Spinal cord (tissue), 10 donors: ENCODE measurements at places on chromosomes 7 and 10. TPM values are rescaled to one million over a fixed set of nuclear protein-coding genes. Genes with fewer than 3 reads are reported as not detected.

The ATXN7L1 gene
- total RNA-seq: 11.0 TPM

The SUN3 gene
- not detected for total RNA-seq

The PRLHR gene
- total RNA-seq: 0.22 TPM

The SLC13A1 gene
- total RNA-seq: not detected

The STRIP2 gene
- 16.0 TPM for total RNA-seq

The NOC3L gene
- total RNA-seq: 29.4 TPM

The TUBB8 gene
- 0.11 TPM for total RNA-seq

DNA sequence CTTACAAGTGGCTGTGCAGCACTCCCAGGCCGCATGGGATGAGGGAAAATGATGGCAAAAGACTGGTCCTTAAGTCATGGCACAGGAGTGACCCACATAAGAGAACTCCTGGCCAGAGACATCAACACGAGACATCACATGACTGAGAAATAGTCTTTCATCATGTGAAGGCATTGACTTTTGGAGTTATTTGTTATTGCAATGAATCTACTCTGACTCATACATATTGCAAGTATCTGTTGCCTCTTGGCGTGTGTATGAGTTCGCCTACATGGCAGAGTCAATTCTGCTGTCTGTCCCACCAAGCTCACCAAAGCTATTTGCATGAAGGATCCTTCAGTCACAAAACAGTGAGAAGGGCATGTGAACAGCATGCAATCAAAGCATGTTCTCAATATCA lies 59.7 kb upstream of the HABP2 start:
- H3K36me3 ChIP-seq: no peaks in the 10 kb centered on the region
- H3K27ac ChIP-seq: no peak overlapping the region
- H3K27me3 ChIP-seq: no peaks in the 10 kb centered on the region
- DNase-seq: no peak
- H3K4me1 ChIP-seq: peaks cover 18% of the 10 kb centered on the region

DNA sequence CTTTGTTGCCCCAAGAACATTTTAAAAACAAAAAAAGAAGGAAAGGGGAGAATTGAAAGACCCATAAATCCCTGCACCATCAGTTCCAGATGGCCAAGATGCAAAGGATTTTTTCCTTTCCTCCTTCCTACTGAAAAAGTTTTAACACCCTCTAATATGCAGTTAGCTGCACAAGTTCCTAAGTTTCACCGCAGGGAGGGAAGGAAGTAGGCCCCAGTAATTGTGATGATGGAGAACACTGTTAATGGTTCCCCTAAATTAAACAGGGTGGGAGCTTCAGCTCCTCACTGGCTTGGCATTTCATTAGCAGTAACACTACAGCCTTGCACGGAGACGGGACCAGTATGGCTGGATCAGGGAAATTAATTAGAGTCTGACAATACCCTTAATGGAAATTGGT lies 63.7 kb upstream of the PPIF start:
- H3K4me3 ChIP-seq: no peak overlapping the region
- H3K36me3 ChIP-seq: peaks cover 66% of the 10 kb centered on the region
- no peaks in the 10 kb centered on the region for H3K27me3 ChIP-seq
- peak; percentile 78 for DNase-seq

DNA sequence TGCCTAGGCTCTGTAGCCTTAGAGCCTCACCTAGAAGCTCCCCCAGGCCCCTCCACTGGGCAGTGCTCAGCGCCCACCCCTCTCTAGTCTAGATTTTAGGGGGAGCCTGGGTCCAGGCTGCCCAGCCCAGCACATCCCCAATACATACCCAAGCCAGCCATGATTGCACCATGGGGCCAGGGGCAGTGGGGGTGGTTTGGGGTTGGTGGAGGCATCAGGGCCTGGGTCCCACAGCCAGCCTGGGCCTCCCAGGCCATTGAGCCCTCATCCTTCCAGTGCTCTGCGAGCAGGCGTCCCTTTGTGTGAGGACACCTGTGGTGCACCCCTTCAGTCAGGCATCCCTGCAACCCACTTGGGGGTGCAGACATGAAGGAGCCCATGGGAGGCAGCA lies 76.9 kb upstream of the RET start:
- H3K36me3 ChIP-seq: no peaks in the 10 kb centered on the region
- DNase-seq: no peak
- H3K4me1 ChIP-seq: no peaks in the 10 kb centered on the region
- H3K27ac ChIP-seq: no peak overlapping the region
- H3K27me3 ChIP-seq: no peaks in the 10 kb centered on the region
- no peak overlapping the region for H3K4me3 ChIP-seq

DNA sequence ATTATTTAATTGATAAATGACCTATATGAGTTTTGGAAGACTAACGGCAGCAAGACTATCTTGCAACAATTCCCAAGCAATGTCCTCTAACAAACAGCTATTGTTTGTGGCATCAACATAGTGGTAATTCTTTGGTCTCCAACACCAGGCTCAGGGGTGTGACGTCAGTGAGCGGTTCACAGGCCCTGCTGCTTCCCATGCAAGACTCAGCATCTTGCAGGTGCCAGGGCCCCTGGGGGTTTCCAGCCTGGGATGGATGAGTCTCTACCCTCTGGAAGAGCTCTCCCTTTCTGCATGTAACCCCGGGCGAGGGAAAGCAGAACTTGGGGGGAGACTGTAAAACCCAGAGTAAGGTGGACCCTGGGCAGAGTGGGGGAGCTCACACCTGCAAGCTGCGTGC lies 164.7 kb downstream of the ACTR3B start:
- H3K4me3 ChIP-seq: no peak overlapping the region
- no peak for DNase-seq
- peaks cover 25% of the 10 kb centered on the region for H3K4me1 ChIP-seq
- no peak overlapping the region for H3K27ac ChIP-seq
- peaks cover 9% of the 10 kb centered on the region for H3K27me3 ChIP-seq

- DNase-seq: peak; percentile 6
- H3K4me1 ChIP-seq: peaks cover 2% of the 10 kb centered on the region
- H3K27ac ChIP-seq: no peak overlapping the region
- H3K27me3 ChIP-seq: no peaks in the 10 kb centered on the region
- H3K4me3 ChIP-seq: no peak overlapping the region
These were observed 33.4 kb downstream of the CCM2 start for GRCh38 chr7:45033261-45033930.

DNA sequence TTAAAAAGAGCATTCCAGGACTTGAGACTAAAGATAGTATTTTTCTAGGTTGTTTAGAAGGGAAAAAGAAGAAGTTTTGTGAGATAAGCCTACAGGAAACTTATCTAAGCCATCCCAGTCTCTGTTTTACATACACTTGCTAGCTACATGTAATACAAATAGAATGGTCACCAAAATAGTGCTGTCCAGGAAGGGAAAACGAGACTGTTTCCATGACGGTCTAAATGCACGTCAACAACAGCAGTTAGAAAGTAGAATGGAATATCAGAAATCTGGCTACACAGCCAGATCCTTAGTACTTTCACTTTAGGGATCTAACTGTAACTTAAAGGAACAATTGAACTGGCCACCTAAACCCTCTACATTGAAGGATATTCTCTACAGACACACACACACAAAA lies 117.6 kb downstream of the TSPAN12 start:
- H3K4me3 ChIP-seq: peak overlapping the region; percentile 33
- no peak for DNase-seq
- no peaks in the 10 kb centered on the region for H3K36me3 ChIP-seq
- no peaks in the 10 kb centered on the region for H3K27me3 ChIP-seq

DNA sequence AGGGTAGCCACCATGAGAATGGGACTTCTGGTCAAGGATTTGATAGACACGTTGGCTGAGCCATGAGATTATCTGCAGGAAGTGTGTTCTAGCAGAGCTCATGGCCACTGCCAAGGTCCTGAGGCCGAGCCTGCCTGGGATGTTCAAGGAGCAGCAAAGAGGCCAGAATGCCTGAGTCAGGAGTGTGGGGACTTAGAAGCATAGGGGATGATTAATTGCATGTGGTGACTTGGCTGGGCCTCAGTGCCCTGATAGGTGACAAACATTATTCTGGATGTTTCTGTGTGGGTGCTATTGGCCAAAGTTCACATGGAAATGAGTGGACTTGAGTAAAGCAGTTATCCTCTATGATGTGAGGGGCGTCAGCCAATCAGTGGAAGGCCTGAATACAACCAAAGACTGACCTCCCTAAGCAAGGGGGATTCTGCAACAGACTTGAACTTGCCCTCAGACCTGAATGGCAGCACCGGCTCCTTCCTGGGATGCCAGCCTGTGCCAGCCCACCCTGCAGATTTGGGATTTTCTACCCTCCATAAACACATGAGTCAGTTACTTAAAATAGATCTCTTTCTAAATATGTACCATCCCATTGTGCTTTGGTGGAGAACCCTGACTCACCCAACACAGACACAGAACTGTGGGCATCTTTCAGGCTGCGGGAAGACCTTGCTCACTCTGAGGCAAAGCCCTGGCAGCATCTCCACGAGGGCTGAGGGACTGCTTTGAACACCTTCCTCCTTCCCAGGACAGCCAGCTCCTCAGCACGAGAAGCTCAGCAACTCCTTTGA lies 363.9 kb upstream of the MGMT start:
- H3K36me3 ChIP-seq: no peaks in the 10 kb centered on the region
- DNase-seq: no peak
- H3K4me3 ChIP-seq: no peak overlapping the region

DNA sequence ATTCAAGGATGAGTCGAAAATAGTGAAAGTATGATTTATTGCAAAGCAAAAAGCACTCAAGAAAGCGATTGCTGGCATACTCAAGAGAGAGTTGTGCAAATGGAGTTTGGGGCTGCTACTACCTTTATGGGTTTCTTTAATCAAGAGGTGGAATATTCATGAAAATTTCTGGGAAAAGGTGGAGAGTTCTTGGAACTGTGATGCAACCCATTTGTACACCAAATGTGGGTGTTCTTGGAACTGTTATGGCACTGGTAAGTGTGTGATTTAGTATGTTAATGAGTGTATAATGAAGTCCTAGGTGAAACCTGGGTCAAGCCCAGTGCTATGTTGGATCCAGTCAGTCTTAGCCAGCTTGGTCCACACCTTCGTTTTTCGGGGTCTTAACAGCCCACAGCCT lies 3.4 kb upstream of the VOPP1 start:
- no peaks in the 10 kb centered on the region for H3K27me3 ChIP-seq
- no peaks in the 10 kb centered on the region for H3K36me3 ChIP-seq
- H3K27ac ChIP-seq: no peak overlapping the region
- no peak overlapping the region for H3K4me3 ChIP-seq

DNA sequence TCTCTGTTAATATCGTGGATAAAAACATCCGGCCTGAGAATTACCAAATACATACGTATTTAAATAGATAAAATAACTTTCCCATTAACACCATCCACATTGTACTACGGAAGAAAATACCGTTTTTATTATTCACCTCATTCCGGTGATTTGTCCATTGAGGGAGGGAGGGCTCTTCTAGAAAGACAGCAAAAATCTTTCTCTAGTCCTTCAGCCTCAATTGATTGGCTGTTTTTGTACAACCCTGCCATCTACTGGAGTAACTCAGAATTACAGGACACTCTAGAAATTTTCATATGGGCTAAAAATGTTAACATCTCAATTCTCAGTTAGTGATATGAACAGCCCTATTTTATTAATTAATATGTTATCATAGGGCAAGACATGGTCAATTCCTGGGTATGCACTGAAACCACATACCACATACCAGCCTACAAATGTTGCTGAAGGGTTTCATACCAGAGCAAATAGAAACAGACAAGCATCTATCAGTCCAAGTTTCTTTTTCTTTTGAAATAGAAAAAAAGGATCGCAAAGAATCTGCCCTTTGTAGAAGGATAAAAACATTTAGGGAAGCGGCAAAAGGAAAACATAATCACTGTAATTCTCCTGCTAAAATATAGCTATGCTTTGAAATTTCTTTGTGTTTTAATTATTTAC lies 55.8 kb upstream of the CDCA7L start:
- H3K27ac ChIP-seq: no peak overlapping the region
- no peaks in the 10 kb centered on the region for H3K4me1 ChIP-seq
- no peaks in the 10 kb centered on the region for H3K36me3 ChIP-seq
- H3K4me3 ChIP-seq: no peak overlapping the region
- no peaks in the 10 kb centered on the region for H3K27me3 ChIP-seq
- DNase-seq: peak; percentile 76

DNA sequence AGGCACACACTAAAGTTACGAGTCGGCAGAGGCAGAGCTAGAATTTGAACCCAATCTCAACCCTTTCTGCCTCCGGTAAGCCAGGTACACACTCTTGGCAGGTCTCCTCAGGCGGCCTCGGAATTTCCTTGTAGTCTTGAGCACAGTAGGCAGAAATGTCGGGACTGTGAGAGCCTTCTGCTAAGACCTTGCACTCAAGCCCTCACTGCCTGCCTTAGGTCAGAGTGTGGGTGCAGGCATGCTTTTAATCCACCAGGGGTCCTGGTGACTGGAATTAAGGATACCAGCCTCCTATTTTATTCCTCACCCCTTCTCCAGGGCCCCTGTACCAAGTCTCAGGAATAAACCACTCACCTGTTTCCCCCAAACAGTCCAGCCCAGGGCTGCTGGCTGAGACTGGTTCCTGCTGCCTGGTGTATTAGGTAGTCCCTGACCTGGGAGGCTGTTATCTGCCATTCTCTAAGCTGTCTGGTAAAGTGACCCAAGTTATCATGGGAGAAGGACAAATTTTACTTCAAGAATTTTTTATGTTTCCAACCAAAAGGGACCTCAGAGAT lies 855 bp downstream of the ATP6V1F start:
- peaks cover 43% of the 10 kb centered on the region for H3K36me3 ChIP-seq
- peaks cover 36% of the 10 kb centered on the region for H3K4me1 ChIP-seq
- peak overlapping the region; percentile 96 for H3K4me3 ChIP-seq
- no peaks in the 10 kb centered on the region for H3K27me3 ChIP-seq
- H3K27ac ChIP-seq: peak overlapping the region; percentile 79

GRCh38 chr7:152579070-152579469 lies 96.9 kb downstream of the XRCC2 start:
- no peak for DNase-seq
- H3K27me3 ChIP-seq: no peaks in the 10 kb centered on the region
- no peaks in the 10 kb centered on the region for H3K36me3 ChIP-seq
- no peak overlapping the region for H3K4me3 ChIP-seq

- H3K27me3 ChIP-seq: no peaks in the 10 kb centered on the region
- H3K4me1 ChIP-seq: no peaks in the 10 kb centered on the region
- DNase-seq: no peak
- H3K36me3 ChIP-seq: no peaks in the 10 kb centered on the region
- H3K27ac ChIP-seq: no peak overlapping the region
These were observed 148.2 kb upstream of the WNT16 start for GRCh38 chr7:121180436-121181063.

DNA sequence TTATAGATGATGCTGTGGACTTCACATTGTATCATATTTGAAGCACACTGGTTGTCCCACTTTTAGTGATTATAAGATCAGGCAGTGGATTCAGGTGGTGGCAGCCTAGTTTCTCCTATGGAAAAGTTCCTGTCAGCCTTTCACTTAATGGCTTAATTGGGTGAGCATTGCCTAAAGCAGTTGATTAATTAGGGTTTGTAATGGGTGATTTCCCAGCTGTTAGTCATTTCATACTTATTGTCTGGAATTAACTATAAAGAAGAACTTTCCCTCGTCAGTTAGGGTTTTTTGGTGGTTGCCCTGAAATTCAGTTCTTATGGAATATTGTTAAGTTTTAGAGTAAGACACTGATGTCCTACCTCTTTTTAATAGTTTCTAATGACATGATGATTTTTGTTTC lies 78.8 kb downstream of the SLC25A40 start:
- no peaks in the 10 kb centered on the region for H3K27me3 ChIP-seq
- no peaks in the 10 kb centered on the region for H3K4me1 ChIP-seq
- no peak for DNase-seq
- H3K36me3 ChIP-seq: no peaks in the 10 kb centered on the region
- no peak overlapping the region for H3K27ac ChIP-seq
